ENCODE measurements at places on chromosomes 1 and 21.

DNA sequence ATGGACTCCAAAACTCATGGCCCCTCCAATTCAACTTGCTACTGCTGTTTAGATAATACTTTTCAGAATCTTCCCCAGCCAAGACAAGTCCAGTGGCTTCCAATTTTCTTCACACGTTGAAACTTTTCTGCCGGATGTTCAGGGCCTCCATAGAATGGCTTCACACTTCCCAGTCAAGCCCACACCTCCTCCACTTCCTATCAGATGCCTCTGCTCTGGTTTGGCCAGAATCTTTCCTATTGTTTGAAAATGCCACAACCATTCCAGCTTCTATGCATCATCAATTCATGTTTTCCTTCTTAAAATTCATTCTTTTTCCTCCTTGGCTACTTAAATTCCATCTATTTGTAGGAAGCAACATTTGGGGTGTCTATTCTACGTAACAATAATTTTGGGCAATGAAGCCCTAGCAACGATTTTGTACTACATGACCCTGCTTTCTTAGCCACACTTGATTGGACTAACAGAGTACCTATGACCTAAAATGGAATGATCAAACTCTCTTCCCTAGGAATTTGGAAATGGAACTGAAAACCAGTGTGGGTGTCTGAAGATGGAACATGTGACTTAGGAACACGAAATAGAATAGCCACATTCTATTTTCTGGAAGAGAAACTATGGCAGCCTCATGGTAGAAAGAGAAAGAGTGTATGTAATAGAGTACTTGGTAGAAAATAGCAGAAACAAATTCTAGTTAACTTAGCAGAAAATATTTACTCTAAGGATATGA is 74.1 kb upstream of the CNIH3 start:
- no peak for DNase-seq

DNA sequence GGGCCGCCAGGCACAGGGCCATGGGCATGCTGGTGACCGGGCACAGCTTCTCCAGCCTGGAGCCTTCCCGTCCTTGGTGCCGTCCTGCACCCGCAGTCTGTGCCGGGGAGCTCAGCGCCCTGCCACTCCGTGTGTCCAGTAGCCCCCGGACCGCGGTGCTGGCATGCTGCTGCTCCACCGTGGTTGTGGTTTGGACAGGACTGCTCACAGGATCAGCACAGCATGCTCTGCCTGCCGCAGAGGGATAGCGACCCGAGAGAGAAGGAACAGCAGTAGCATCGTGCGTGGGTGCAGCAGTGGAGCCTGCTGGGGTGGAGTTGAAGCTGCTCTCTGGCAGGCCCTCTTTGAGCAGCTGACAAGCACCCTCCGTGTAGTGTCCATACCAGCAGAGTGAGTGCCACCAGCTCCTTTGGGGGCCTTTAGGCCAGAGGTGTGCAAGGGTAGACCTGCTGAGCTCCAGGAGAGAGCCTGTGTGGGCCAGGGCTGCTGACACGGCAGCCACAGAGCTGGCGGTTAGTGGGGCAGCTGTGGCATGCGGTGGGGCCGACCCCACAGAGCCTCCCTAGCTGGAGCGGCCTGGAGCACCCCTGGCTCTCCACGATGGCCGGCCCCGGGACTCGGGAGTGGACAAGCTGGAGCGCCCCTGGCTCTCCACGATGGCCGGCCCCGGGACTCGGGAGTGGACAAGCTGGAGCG is 6.4 kb upstream of the PCBP3 start:
- no peak for DNase-seq

DNA sequence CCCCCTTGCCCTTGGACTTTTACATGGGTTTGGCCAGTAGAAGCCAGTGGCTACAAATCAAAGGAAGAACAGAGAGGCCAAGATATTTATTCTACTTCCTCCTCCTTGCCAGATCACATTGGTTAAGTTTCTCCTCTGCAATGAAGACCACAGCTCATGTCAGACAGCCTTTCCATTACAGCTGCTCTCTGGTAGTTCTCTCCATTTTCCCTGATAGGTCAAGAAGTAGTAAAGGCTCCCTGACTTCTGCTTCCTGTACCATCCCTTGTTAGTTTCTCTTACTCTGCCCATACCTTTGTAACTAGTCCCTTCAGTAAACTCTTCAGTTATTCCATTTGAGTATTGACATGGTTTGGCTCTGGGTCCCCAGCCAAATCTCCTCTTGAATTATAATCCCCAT is 27.8 kb downstream of the NME7 start:
- no peak for DNase-seq

DNA sequence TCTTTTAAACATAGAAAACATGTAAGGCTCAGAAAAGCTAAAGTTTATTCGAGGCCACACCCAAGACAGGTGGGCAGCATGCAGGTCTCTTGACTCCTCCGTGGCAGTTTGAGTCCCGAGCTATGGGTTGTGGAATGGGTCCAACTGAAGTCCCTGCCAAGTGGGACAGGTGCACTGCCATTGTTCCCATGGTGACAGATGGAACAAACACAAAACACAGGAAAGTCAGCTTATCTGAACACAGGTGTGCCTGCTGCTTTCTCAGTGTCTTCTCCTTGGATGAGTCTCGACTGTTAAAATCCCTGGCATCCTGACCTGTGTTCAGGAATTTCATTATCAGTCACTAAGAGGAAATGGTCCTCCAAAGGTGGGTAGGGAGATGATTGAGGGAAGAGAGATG is 99.0 kb upstream of the RAB4A start:
- no peak for DNase-seq

DNA sequence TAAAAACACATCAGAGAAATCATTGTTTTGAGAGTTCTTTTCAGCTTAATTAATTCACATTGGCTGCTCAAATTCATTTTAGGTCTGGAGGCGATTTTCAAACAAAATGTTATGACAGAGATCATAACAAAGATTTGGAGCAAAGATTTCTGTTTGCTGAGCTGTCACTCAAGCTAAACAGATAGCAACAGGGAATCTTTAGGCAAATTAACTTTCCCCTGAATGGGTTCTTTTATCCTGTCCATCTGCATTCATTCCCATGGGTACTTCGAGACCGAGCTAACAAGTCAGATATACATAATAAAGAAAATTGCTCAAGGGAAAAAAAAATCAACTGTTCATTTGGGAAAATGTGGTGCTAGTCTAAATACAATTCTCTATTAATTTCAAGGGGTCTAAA is 30.2 kb upstream of the CA6 start:
- no peak for DNase-seq

GRCh38 chr21:17730782-17731181 is 88.4 kb downstream of the C21orf91 start:
- DNase-seq = no peak

- DNase-seq = no peak
These were observed 20.4 kb upstream of the SLC2A1 start for GRCh38 chr1:42979036-42979430.

DNA sequence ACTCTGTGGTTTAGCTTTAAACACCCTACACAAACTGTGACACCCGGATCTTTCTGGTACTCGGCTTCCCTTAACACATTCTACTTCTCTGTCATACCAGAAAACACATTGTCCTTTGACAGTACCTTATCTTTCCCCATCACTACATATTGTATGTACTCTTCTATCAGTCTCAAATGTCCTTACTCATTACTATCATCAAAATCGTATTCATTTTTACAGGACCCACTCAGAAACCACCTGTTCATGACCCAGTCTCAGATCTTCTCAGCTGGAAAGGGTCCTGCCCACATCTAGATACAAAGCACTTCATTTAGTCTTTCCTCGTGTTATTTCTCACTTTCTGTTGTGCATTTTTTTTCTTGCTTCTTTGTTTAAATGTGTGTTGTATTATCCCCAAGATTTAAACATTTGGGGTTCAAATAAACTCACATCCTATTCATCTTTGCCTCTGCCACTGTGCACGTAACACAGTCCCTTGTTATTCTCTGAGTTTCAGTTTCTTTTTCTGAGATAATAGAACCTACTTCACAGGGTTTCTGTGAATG is 27.7 kb downstream of the CD34 start:
- no peak for DNase-seq

- no peak for DNase-seq
These were observed 15.1 kb upstream of the KLF17 start for GRCh38 chr1:44103270-44104131.

GRCh38 chr1:222390181-222390580 is 157.7 kb downstream of the HHIPL2 start:
- no peak for DNase-seq

- DNase-seq = no peak
These were observed 5.6 kb downstream of the MAP3K21 start for GRCh38 chr1:233333086-233333485.

All from kidney glomerular epithelial cell (primary cell).